ENCODE measurements at places on chromosomes 7 and 10.

- DNase-seq: no peak
Measured at GRCh38 chr10:34730726-34731125, 84.4 kb downstream of the PARD3 start.

GRCh38 chr7:43808410-43808809 is 49.9 kb downstream of the BLVRA start:
- no peak for DNase-seq

GRCh38 chr7:50920031-50920635 is 137.4 kb upstream of the GRB10 start:
- DNase-seq: no peak

DNA sequence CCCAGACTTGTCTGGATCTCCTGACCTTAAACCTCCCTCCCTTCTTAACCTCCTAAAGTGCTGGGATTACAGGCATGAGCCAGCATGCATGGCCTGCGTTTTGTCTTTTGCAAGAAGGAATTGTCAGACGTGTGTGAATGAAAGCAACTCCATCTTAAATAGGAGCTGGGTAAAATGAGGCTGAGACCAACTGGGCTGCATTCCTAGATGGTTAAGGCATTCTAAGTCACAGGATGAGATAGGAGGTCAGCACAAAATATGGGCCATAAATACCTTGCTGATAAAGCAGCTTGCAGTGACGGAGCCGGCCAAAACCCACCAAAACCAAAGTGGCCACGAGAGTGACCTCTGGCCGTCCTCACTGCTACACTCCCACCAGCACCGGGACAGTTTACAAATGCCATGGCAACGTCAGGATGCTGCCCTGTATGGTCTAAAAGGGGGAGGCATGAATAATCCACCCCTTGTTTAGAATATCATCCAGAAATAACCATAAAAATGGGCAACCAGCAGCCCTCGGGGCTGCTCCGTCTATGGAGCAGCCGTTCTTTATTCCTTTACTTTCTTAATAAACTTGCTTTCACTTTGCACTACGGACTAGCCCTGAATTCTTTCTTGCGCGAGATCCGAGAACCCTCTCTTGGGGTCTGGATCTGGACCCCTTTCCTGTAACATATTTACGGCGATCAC is 41.2 kb upstream of the SDK1 start:
- peak; percentile 32 for DNase-seq

DNA sequence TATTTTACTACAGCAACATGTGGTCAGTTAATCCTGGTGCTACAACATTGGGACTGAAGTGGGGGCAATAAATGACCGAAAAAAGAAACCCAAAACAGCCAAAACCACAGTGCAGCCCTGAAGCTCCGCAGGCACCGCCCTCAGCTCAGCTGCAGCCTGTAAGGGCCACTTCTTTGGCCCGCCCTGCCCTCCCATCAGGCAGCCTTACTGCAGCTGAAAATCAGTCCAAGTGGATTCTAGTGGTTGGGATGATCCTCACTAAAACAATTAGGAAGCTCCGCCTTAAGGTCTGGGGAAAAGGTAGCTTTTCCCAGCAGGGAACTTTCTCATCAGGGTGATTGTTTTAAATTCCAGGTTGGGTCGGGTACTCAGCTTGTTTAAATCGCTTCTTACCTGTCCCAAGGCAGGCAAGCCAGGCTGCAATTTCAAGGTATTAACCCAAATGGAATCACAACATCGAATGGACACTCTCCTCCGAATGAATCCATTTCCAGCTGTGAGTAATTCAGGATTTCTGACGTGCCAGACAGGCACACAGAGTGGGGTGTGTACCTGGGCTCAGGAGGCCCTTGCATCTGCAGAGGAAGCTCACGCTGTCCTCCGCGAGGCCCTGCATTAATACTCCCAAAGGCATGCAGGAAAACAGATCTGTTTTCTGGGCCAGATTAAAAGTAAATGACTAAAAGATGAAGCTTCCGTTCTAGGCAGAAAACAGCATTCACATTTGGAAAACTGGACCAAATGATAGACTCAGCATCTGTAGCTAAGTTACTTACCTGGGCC is 104.3 kb downstream of the CREB5 start:
- DNase-seq: no peak

- no peak for DNase-seq
Measured at GRCh38 chr7:39392151-39392550, 174.1 kb upstream of the YAE1 start.

- no peak for DNase-seq
Measured at GRCh38 chr7:135601182-135601581, 43.5 kb downstream of the NUP205 start.

- no peak for DNase-seq
Measured at GRCh38 chr7:148911626-148912025, 27.5 kb upstream of the EZH2 start.

DNA sequence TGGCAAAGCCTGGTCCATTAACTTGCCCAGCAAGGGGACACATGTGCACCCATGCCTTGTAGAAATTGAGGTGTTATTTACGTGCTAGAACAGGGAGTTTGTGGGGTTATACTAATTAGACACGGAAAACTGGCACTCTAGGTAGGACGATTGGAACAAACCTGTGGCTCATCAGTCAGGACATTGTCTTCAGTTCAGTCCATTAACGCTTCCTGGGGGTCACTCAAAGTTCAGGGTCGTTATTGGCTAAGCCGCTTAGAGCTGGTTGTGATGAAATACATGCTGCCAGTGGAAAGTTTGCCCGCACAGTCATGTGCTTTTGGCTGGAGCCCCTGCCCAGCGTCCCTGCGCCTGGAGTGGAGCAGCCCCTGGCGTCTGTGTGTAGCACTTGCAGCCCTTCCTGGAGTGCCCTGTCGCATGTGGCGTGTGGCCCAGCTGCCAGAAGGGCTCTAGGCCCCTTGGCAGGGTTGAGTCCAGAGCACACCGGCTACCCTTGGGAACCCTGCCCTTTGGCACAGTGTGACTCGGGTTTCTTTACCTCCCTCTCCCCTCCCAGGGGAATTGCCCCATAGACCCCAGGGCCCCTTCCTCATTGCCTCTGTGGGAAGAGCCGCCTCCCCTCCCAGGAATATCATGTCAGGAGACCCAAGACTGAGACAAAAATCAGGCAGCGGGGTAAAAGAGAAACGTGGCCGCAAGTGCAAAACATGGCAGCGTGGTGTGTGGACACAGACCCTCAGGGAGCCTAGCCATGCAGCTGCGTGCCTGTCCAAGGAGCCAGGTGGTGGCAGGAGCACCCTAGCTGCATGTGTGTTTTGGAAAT is 9.8 kb downstream of the ZNF775 start:
- DNase-seq: peak; percentile 46

DNA sequence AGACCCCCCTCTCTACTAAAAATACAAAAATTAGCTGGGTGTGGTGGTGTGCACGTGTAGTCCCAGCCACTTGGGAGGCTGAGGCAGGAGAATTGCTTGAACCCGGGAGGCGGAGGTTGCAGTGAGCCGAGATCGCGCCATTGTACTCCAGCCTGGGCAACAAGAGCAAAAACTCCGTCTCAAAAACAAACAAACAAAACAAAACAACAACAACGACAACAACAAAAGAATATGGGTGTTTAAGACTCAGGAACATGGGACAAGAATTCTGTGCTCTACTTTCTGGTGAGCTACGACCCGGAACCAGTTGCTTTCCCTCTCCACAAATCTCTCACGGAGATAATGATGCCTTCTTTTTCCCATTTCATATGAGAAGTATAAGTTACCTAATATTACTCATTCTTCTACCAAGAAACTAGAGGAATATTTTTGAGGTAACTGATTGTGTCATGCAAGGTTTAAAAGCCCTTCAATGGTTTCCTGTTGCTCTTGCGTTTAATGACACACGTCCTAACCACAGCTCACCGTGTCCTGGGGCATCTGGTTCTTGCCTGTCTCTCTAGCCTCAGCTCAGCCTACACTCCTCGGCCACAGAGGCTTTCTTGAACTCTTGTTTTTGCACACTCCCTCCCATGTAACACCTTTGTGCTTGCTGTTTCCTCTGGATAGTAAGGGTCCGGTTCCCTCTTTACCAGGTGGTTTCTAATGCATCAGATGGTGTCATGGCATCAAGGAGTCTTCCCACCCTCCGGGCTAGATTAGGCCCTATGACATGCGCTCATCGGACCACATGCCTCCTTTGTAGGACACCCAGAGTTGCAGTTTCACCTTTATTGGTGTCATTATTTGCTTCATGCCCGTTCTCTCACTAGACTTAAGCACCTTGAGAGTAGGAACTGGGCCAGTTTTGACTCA is 67.5 kb downstream of the PFKFB3 start:
- DNase-seq: no peak

DNA sequence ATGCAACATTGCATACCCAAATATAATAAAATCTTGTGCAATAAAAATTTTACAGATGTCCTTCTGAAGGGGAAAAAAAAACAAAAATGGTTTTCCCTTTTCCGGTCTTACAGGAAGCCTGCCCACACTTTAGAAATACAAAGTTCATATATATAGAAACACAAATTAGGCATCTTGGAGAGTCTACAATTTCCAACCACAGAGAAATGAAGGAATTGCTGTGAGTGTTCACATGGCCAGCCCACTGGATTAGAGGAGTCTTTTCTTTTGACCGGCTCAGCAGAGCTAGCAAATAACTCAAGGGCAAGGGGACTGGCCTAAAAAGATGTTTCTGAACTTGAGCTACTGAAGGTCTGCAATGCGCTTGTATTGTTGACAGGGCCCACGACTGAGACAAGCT is 92.4 kb downstream of the GLI3 start:
- no peak for DNase-seq

DNA sequence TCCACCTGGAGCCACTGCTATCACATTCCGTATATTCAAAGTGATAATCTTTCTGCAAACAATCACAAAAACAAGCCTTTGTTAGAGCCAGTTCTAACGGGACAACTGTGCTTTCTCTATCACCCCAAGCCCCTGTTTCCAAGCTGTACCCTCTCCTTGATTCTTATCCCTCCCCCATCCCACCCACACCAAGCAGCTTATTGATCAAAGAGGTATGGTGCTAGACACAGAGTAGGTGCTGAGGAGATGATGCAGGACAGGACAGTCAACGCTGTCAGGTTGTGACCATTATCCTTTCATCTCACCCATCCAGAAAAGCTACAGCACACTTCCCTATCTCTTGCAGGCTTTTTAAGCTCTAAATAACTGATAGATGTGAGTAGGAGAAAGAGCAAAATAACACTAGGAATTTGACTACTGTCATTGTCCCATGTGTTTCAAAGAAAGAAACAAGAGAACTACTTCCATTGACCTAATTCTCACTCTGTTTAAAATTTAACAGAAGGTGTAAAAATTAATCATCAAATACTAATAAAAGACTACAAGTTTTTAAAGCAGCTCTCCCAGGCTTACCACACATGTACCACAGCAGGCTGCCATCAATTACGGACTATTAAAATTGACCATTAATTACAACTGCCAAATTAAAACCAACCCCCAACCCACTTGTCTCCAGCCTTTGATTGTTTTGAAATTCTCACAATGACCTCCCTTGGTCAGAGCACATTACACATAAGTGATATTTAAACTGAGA is 94.3 kb downstream of the ELAPOR2 start:
- DNase-seq: no peak

- DNase-seq: no peak
Measured at GRCh38 chr7:155418941-155419755, 38.8 kb upstream of the EN2 start.

- DNase-seq: no peak
Measured at GRCh38 chr7:33388332-33388731, 259.0 kb downstream of the BBS9 start.

DNA sequence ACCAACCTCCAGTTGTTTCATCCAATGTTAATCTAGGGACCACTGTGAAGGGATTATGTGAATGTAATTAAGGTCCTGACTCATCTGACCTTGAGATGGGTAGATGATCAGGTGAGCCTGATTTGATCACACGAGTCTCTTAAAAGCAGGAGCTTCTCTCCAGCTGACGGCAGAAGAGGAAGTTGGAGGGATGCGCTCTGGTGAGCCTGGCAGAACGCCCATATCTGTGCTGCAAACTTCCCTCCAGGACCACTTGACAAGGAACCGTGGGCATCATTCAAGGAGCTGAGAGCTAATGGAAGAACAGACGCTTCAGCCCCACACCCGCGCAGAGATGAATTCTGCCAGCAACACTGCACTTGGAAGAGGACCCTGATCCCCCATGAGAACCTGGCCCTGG is 642.4 kb downstream of the TNS3 start:
- no peak for DNase-seq

DNA sequence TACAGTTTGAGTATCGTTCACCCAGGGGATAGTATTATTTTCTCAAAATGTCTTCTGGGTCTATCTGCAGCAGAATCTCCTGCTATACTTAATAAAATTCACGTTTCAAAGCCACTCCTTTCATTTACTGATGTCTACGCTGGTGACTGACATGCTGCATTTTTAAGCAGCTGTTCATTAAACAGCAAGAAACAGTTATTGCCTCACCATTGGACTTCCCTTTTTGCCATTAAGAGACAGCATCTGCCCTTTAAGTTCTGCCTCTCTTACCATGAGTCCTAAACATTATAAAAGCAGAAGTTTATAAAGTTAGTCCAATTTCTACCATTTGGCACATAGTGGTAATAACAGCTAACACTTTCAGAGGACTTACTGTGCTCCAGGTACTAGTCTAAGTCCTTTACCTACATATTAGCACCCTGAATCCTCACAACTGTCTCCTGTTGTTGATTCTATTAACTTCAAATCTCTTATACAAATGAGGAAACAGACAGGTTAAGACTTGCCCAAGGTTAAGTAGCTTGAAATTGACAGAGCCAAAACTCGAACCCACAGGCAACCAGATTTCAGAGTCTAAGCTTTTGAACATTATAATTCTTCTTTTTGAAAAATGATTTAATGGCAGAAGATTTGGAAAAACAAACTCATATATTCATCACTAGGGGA is 169.5 kb downstream of the SNX13 start:
- no peak for DNase-seq

GRCh38 chr7:116426428-116427156 is 72.9 kb upstream of the CAV2 start:
- DNase-seq: no peak

- DNase-seq: peak; percentile 49
Measured at GRCh38 chr10:70584909-70585544, 17.5 kb downstream of the PRF1 start.

- DNase-seq: peak; percentile 86
Measured at GRCh38 chr7:54773472-54774399, 14.7 kb upstream of the SEC61G start.

GRCh38 chr7:151468217-151469018 is 28.5 kb upstream of the CRYGN start:
- DNase-seq: no peak

DNA sequence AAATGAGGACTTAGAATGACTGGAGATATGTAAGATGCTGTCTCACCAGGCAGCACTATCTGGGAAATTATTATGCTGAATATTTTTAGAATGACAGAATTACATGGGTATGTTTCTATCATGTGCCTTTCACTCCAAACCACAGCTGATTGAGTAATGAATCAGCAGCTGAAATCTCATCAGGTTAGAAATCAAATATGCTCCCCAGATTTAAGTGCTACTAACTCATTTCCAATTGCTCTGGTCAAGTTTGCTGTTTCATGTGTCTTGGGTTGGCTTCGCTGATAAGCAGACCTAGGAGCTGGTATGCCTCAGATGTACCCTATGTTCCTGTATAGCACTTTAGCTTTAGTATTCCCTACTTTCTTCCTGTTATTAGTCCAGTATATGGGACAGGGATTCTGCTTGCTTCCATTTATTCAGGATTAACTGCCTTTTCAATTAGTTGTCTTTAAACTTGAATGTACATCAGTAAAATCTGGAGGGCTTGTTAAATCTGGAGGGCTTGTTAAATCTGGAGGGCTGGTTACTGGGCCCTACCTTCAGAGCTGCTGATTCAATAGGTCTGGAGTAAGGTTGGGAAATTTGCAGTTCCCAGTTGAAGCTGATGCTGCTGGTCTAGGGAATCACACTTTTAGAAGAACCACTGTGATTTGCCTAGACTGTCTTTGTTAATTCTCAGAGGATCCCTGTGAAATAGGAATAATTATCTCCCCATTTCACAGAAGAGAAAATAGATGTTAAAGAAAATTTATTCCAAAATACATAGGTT is 172.9 kb downstream of the DKK1 start:
- DNase-seq: no peak
